Right ventricle myocardium inferior (tissue), 1 donor: ENCODE measurements at places on chromosomes 11 and 22.
A peak's percentile ranks its signal among the peaks of the same experiment; 100 is the strongest.

DNA sequence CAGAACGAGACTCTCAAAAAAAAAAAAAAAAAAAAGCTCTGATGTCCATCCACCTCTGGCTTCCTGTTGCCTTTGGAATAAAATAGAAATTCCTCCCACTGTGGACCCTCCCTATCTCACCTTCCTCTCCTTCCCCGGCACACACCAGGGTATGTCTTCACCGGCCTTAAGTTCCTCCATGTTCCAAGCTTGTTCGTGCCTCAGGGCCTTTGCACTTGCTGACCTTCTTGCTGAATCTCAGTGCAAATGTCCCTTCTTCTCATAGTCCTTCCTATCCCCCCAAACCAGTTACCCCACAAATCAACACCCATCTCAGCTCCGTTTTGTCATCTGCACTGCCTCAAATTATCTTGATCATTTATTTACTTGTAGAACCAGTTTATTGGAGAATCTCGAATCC lies 20.6 kb downstream of the IFT27 start:
- no peak for DNase-seq

- DNase-seq: no peak
Measured at GRCh38 chr22:20625270-20625669, 117.9 kb downstream of the MED15 start.

DNA sequence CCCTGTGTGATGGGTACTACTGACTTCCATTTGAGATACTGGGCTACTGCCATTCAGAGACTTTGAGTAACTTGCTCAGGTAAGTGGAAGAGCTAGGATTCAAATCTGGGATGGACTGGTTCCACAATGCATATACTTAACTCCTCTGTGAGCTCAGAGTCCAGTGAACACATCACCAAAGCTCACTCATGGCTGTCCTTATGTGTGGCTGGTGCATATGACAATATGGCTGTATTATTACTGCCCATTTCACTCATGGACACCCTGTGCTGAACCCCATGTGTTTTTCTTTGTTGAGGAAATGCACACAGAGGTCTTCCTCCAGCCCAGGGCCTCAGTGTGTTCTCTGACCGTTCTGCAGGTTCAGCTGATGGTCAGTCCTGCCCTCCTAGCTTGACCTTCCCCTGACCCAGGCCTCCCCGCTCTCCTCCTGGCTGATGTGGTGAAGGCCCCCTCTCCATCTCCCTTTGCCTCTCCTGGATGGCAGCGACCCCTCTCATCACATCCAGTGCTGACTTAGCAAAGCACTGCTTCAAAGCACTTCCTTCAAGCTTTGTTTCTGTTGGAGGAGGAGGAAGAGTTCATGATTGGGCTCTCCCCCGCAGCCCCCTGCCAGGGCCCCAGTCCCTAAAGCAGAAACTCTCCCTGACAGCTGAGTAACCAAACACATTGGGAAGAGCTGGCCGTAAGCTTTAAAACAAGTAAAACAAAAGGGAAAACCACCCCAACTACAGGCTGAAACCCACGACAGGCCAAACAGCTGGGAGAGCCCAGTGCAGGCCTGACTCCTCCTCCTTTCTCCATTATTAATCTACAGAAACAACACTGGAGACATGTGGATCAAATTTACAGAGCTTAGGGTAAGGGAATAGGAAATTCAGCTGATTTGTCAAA lies 101.2 kb downstream of the NAT10 start:
- no peak for DNase-seq

GRCh38 chr11:118291477-118292135 lies 12.9 kb upstream of the CD3E start:
- DNase-seq: no peak

DNA sequence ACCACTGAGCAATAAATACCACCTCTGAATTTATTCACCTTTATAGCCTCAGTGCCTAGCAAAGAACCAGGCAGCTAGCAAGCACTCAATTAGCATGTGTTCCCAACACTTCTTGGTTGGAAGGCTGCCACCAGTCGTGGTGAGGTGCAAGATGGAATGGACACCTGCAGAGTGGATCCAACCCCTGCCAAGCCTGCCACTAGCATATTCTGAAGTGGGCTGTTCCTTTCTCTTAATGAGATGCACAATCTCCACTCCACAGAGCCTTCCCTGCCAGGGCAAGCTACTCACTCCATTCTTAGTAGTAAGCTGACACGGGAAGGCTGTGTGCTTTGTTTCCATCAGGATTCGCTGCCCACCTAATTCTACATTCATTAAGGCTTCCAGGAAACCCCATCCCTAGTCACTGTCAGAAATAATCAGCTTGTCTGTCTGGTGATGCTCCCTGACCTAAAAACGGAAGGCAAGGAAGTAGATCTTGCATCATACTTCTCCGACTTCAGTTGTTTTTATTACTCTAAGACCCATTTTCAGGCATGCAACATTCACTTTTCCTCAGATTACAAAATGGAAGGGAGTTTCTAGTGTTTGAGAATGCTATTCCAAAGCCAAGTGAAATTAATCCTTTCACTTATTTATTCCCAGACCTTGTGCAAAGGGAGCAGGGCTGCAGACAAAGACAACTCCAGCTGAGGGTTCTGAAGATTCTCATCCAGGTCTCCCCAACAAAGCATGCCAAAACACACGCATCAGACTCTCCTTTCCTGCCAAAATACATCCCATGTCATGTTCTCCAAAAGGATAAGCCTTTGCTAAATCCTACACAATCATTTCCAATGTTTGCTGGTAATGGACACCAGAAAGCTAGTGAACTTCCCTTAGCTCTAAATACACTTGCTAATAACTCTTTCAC lies 128.0 kb downstream of the TENM4 start:
- no peak for DNase-seq

- peak; percentile 76 for DNase-seq
Measured at GRCh38 chr22:31082606-31083376, 1.7 kb downstream of the SMTN start.

- DNase-seq: no peak
Measured at GRCh38 chr11:64560139-64560771, 30.8 kb upstream of the SLC22A12 start.

- DNase-seq: no peak
Measured at GRCh38 chr11:68753300-68753699, 2.0 kb upstream of the TESMIN start.

- DNase-seq: no peak
Measured at GRCh38 chr11:13826505-13827278, 135.8 kb upstream of the SPON1 start.

DNA sequence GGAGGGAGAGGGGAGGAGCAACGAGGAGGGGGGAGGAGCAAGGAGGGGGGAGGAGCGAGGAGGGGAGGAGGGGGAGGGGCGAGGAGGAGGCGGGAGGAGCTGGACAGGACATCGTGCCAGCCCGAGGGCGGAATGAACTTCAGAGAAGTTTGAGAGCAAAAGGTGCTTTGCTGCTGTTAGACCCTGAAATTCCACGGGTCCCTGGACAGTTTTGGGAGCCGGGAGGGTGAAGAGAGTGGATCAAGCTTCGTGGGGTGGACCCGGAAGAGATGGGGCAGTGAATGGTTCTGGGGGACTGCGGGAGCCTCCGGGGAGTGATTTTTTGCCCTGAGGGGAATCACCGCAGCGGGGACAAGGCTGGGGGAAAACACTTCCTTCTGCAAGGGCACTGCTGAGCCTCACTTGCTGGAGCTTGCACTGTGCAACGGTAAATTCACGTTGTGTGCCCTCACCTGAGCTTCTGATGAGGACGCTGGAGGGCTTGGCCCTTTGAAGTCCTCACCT lies 10.7 kb upstream of the NLRP6 start:
- DNase-seq: peak; percentile 88

GRCh38 chr11:70105755-70106571 lies 27.8 kb downstream of the ANO1 start:
- no peak for DNase-seq

DNA sequence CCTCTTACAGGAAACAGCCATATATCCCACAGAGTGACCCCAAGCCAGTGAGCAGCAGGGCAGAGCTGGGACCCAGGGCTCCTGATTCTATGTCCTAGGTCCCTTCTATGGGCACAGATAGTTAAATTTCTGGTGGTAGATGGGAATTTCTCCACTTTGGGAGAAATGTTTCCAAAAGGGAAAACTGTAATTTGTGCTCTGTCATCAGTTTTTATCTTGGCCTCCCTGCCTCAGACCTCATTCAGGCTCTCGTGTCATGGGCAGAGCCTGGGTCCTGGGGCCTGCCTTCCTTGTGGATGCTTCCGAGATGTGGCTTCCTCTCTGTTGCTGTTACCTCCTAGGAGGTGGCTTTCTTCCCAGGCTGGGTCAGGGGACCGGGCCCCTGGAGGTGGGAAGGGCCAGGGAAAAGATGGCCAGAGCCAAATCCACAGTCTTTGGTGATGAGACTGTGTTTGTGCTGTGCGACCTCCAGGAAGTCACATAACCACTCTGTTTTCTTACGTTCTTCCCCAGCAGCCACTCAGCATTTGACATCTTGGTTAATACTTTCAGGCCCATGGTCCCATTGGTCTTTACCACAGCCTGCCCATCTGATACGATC lies 8.6 kb downstream of the LRRC32 start:
- peak; percentile 20 for DNase-seq

- no peak for DNase-seq
Measured at GRCh38 chr11:46894961-46895360, 23.4 kb downstream of the LRP4 start.

- DNase-seq: no peak
Measured at GRCh38 chr11:44839458-44840084, 111.1 kb downstream of the TP53I11 start.

GRCh38 chr11:3809624-3809928 lies 1.2 kb downstream of the PGAP2 start:
- no peak for DNase-seq
